ENCODE measurements at places on chromosomes 5 and 9.

DNA sequence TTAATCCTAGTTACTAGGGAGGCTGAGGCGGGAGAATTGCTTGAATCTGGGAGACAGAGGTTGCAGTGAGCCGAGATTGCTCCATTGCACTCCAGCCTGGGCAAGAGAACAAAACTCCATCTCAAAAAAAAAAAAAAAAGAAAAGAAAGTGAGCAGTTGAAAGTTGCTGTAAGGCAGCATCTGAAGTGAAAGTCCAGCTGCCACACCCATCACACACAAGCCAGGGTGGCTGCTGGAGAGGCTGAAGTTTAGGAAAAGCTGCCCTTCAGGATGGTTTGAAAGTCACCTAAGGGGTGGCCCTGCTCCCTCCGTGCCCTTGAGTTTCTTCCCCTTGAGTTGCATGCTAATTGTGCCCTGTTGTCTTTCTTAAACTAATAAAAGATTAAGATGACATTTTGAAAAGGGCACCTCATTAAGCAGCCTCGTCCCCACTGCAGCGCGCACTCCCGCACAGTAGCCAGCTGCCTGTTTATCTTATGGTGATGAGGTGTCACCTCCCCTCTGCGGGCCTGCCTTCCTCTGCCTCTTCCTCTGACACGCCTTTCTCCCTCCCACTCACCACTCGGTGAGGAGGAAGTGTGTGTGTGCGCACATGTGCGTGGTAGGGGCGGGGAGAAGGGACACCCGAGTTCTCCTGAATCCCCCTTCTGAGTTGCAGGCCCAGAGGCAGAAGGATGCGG, 104.2 kb upstream of the PANK3 start:
- no peak for DNase-seq

DNA sequence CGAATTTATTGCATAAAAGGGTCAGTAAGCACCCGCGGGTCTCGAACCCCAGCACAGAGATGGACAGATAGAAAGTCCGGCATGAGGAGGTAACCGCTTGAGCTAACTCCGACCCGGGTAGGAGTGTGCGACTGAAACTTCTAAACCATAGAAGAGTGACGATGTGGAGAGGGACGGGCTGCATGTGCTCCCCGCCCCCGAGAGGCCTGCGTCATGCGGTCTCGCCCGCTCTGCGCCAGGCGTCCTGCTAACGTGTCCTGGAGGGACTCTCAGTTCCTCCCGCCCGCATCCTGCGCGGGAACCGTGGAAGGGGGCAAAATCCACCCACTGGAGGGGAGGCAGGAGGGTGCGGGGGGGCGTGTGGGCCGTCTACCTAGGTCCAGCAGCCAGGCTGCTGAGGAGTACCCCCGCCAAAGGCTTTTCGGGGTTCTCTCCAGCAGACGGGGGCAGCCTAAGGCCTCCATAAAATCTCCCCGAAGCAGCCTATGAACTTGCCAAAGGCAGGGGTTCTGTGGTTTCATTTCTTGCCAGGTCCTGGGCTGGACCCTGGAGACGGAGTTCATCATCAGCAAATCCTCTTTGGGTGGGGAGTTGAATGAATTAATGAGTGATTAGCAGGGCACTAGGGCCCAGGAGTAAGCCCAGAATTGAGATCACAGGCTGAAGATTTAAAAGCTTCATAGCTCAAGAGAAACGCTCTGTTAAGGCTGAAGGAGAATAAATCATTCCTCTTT, 51.9 kb downstream of the TGFBI start:
- DNase-seq: peak; percentile 56

GRCh38 chr9:127285965-127286364, 21.4 kb downstream of the GARNL3 start:
- no peak for DNase-seq

DNA sequence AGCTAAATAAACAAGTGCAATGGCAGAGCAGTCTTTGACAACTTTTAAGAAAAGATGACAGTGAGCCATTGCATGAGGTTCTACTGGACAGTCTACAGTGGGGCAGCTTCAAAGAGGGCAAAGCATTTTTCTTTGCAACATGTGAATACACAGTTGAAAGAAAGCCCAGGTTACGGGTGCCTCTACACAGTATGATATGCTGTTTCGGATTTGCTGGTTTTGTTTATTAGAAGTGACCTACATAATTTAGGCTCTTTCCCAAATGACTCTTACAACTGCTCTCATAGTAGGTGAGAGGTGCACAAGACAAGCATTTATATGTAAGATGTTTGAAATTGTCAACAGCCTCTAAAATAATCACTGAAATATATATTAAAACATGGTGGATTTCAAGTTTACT, 62.4 kb downstream of the MEF2C start:
- no peak for DNase-seq

DNA sequence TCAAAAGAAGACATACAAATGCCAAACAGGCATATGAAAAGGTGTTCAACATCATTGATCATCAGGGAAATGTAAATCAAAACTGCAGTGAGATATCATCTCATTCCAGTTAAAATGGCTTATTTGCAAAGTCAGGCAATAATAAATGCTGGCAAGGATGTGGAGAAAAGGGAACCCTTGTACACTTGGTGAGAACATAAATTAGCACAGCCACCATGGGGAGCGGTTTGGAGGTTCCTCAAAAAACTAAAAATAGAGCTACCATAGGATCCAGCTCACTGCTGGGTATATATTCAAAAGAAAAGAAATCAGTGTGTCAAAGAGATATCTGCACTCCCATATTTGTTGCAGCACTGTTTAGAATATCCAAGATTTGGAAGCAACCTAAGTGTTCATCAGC, 50.3 kb downstream of the AP3S1 start:
- DNase-seq: no peak

- peak; percentile 9 for DNase-seq
Observed at GRCh38 chr5:98933445-98934072, 4.8 kb upstream of the CHD1 start.

- no peak for DNase-seq
Observed at GRCh38 chr5:61416420-61416819, 84.4 kb downstream of the ZSWIM6 start.

DNA sequence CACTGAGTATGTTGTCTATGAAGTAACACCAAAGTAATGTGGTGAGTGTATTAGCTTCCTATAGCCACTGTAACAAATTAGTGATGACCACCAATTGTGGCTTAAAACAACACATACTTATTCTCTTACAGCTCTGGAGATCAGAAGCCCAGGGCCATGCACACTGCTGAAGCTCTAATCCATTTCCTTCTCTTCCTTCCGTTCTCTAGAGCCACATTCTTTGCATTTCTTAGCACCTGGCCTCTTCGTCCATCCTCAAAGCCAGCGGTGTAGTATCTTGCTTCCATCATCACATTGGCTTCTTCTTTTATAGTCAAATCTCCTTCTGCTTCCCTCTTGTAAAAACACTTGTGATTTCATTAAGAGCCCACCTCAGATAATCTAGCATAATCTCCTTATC, 230.3 kb upstream of the RFX3 start:
- no peak for DNase-seq

- no peak for DNase-seq
Observed at GRCh38 chr5:124655251-124655917, 91.1 kb downstream of the ZNF608 start.

- no peak for DNase-seq
Observed at GRCh38 chr5:88507261-88507660, 238.6 kb upstream of the TMEM161B start.

DNA sequence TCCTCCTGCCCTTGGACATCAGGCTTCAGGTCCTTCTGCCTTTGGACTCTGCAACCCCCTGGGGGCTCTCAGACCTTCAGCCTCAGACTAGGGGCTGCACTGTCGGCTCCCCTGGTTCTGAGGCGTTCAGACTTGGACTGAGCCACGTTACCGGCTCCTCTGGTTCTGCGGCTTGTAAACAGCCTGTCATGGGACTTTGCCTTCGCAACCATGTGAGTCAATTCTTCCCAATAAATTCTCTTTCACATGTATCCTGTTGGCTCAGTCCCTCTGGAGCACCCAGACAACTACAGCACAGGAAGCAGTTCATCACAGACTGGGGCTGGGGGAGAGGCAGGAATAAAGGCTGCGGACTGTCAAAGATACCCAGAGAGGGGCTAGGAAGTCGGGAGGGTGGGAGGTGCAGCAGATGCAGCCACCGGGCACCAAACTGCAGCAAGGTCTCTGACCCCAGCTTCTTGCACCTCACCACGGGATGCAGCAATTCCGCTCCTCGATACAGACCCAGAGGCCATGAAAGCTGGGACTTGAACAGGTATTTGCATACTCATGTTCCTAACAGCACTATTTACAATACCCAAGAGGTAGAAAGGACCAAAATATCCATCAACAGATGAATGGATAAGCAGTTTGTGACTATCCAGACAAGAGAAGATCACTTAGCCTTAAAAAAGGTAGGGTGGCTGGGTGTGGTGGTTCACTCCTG, 100.8 kb downstream of the COL23A1 start:
- no peak for DNase-seq

- DNase-seq: no peak
Observed at GRCh38 chr5:142643634-142644033, 42.3 kb downstream of the FGF1 start.

GRCh38 chr5:79517601-79518000, 3.7 kb upstream of the HOMER1 start:
- no peak for DNase-seq

DNA sequence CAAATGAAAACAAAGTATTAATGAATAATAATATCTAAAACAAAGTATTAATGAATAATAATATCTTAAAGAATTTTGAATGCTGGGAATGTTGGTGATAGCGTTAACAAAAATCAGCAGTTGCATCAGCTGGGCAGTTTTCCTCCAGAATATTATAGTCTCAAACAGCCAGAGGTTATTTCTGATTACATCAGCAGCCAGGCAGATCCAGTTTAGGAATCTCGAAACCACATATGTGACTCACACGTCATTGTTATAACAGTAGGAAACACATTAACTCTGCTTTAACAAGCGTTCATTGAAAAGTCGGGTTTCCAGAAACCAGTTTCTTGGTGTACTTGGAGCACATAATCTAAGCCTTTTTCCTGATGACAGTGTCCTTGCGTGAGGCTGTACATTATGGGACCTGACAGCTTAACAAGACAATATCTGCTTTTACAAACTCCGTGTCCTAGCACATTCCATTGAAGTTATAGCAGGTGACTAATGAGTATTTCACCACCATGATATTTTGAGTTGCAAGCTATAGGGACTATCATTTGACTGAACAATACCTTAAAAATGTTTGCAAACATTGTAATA, 559.5 kb upstream of the KLF4 start:
- no peak for DNase-seq

- DNase-seq: no peak
Observed at GRCh38 chr5:103094737-103095136, 25.2 kb downstream of the GIN1 start.

- no peak for DNase-seq
Observed at GRCh38 chr9:69798744-69799143, 21.9 kb upstream of the CFAP95 start.

DNA sequence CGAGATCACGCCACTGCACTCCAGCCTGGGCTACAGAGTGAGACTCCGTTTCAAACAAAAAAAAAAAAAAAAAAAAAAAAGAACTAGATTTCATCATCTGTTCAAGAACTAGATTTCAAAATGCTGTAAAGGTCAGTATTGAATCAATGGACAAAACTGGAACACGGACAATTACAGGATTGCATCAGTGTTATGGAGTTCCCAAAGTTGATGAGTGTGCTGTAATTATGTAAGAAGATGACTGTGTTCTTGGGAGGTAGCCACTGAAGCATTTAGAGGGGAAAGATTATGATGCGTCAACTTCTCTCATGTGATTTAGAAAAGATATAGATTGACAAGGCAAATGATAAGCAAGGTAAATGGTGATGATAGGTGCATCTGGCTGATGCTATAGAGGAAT, 6.5 kb downstream of the FAM240B start:
- DNase-seq: no peak

GRCh38 chr5:180215783-180216630, 7.0 kb upstream of the RASGEF1C start:
- no peak for DNase-seq

- DNase-seq: no peak
Observed at GRCh38 chr5:33933723-33934169, 2.4 kb upstream of the RXFP3 start.

- DNase-seq: peak; percentile 21
Observed at GRCh38 chr9:20884985-20885593, 146.4 kb downstream of the HACD4 start.

DNA sequence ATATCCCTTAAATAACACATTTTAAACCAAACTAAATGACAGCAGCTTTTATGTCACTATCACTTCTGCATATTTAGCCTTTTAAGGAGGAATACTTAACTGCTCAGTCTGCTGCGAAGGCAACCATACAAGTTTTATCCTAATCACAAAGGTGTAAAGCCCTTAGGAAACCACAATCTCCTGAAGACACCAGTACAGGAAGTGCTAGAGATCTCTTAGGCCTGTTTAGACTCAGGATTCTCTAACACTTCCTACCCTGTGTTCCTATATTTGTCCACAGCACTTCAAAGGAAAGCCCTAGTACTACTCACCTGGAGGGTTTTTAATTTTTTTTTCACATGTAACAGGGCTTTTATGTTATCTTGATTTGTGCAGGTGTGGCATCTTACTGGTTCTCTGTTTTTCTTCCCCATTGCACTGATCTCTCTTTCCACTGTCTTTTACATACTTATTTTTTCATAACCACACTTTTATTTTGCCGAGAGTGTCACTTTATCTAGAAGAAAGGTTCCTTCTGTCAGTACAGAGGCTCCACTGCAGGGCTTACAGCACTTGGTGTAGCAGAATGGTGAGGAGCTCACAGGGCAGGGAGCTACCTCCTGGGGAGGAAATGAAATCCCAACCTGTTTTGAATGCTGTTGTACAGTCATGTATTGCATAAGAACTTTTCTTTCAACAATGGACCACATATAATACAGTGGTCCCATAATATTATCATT, 1060.6 kb upstream of the ACO1 start:
- no peak for DNase-seq

- no peak for DNase-seq
Observed at GRCh38 chr9:18851069-18851795, 181.8 kb downstream of the SAXO1 start.

Data from activated effector memory CD4-positive, alpha-beta T cell treated with Interleukin-2 at 50 U/mL for 16 hours (primary cell).